AG04450 (cell line): ENCODE measurements at places on chromosomes 1 and 21. TPM values are rescaled to one million over a fixed set of nuclear protein-coding genes. Genes with fewer than 3 reads are reported as not detected.

GRCh38 chr1:38381256-38381655, 334.7 kb upstream of the POU3F1 start:
- DNase-seq = no peak

DNA sequence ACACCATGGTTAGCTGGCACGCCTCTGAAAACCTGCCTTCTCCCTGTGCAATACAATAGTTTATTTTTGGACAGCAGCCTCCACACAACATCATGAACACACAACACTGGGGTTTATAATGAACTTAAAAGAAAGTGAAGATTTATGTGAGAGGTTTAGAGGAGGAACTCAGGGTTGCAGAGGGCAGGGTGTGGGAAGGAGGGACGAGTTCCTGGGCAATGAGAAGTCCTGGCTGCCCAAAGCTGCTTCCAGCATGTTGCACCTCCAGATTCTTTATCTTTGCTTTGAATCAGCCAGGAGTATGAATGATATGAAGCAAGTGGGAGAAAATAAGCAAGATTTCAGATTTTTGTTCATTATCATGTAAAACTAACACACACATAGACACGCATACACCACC, 11.3 kb upstream of the LRRC8D start:
- no peak for DNase-seq

DNA sequence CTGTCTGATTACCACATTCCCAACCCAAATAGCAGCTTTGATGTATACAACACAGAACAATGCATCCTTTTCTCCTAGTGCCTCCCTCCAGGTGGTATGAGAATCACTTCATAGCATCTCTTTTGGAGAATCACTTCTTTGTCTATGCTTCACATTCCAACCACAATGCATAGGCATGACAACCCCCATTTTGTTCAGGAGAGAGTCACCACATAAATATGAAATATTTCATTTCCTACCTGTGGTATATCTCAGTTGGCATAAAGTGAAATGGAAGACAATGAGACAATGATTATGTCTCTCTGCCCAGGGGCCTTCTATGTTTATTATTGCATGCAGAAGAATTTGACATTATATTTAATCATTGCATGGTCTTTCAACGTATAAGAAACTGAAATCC, 112.2 kb downstream of the BRINP2 start:
- no peak for DNase-seq

UBXN10 gene
- polyA plus RNA-seq = not detected in 2 replicates

MAP1LC3C gene
- polyA plus RNA-seq = 0.12 TPM in 1 of 2 replicates, not detected in the other

RGL1 gene
- 10.1 and 11.1 TPM in 2 replicates for polyA plus RNA-seq
